ENCODE measurements at places on chromosomes 1 and 21.
A peak's percentile ranks its signal among the peaks of the same experiment; 100 is the strongest.

GRCh38 chr1:109309347-109309746 lies 2.5 kb upstream of the MYBPHL start:
- DNase-seq = no peak

DNA sequence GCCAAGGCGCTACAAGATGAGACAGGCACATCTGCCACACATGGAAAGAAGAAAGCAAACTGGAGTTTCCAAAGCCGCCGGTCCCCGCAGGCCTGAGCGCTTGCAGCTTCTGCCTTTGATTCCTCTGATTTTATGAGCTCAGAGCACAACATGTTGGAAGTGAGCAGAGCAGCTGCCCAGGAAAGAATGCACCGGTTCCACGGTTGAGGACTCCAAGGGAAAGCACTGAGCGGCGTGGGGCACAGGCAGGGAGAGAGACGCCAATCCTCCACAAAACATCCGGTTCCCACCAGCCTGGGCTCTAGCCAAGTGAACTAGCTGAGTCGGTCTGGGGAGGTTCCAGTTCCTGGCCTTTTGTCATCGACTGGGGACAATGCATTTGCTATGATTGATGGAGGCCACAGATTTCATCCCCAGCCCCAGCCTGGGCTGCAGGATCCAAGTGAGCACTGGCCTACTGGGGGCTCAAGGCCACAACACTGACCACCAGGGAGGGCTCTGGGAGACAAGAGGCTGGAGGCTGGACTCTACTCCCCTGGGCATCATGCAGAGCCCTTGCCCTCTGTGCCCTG lies 253.1 kb upstream of the IRF2BP2 start:
- DNase-seq = peak; percentile 87

- peak; percentile 28 for DNase-seq
Measured at GRCh38 chr1:228140724-228141225, 696 bp downstream of the GUK1 start.

GRCh38 chr21:22096314-22096713 lies 1098.1 kb downstream of the NCAM2 start:
- no peak for DNase-seq

- no peak for DNase-seq
Measured at GRCh38 chr1:1764876-1765470, 13.3 kb downstream of the NADK start.

DNA sequence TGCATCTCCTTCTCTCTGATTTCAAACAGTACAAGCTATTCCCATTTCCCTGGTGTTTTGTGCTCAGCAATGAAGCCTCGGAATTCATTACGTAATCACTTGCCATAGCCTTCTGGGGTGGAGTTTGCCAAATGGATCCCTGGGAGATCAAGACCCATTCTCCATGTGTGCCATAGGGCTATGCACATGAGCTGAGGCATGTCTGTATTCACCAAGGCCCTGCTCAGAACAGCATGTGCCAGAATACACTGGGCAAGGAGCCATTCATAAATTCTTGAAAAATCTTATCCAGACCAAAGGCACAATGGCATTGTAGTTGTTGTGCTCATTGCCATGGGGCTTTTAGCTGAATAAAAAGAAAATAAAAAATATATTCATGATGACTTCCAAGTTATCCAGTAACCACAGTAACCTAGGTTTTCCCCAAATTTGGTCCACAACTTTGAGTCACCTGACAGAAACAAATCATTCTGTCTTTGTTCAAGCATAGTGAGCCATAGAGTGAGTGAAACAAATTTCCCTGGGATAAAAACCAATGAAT lies 53.0 kb downstream of the CRB1 start:
- DNase-seq = no peak

DNA sequence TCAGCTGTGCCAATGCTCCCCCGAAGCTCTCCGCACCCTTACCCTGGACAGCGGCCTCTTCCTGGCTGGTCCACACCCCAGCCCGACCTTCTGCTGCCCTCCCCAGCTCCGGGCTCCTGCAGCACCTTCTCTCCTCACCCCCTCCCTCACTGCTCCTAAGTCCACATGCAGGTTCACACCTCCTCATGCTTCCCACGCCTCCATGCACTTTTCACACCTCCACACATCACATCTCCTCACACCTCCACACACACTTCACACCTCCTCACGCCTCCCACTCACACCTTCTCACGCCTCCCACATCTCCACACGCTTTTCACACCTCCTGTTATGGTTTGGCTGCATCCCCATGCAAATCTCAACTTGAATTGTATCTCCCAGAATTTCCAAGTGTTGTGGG lies 18.9 kb downstream of the GPR137B start:
- no peak for DNase-seq

DNA sequence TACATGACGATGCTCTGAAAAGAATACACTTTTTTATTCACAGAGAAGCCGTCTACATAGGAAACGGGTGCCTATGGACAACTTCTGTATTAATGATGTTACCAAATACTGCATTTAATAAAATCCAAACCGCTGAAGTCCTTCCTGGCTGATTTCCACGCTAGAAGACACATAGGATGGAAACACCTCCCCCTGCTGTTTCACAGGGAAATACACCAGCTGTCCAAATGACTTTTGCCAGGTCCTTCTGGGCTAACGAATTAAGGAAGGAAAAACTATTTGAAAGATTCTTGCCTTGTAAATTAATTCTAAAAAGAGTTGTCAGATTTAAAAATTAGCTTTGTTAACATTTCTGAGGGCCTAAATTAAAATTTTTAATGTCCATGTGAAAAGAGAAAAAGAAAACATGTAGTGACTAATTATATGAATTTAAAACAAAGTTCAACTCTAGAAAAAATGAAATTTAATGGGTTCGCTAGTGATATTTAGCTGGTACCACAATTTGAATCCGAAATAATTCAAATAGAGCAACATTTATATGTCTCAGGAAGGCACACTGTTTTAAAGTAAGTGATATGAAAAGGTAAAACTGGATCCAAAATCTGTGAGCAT lies 146.0 kb downstream of the RERE start:
- no peak for DNase-seq

- no peak for DNase-seq
Measured at GRCh38 chr1:46983166-46983829, 40.2 kb upstream of the CYP4X1 start.

GRCh38 chr1:52189898-52190480 lies 48.1 kb downstream of the ZFYVE9 start:
- DNase-seq = no peak

- no peak for DNase-seq
Measured at GRCh38 chr1:247841796-247842195, at the start of gene OR11L1. Gene OR11L1 (minus strand): TSS chr1:247841896. CDS start chr1:247841896, 0 bp downstream.

DNA sequence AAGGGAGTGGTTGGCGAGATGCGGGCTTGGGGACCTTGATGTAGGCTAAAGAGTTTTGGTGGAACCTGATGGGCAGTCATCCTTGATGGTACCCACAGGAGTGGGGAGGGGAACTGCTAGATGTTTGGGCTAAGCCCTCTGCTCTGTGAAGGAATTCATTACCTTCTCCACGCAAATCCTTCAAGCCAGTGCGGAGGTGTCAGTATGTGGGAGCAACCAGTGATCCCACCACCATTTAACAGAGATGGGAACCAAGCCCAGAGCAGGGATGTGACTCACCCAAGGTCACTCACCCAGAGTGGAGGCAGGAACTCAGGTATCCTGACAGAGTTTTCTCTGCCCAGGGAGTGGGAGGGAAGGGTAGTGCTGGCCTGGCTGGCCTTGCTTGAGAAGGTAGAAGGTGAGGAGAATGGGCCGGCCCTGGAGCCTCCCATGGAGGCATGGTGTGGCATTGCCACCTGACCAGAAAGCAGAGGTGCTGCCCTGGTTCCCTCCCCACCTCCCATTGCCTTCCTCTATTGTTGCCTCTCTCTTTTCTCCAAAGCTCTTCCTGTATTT lies 51.2 kb upstream of the STUM start:
- no peak for DNase-seq

- no peak for DNase-seq
Measured at GRCh38 chr1:225462429-225462713, 34.5 kb upstream of the LBR start.

DNA sequence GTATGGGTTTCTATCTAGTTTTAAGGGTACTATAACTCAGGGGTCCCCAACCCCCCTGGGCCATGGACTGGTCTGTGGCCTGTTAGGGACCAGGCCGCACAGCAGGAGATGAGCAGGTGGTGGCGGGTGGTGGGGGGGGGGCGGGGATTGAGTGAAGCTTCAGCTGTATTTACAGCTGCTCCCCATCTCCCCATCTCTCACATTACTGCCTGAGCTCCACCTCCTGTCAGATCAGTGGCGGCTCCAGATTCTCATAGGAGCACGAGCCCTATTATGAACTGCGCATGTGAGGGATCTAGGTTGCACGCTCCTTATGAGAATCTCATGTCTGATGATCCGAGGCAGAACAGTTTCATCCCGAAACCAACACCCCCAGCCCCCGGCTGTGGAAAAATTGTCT lies 95.1 kb upstream of the SLC45A1 start:
- no peak for DNase-seq

- no peak for DNase-seq
Measured at GRCh38 chr1:108644984-108645383, 15.9 kb downstream of the HENMT1 start.

- DNase-seq = peak; percentile 11
Measured at GRCh38 chr1:2107586-2108212, 57.5 kb downstream of the PRKCZ start.

- DNase-seq = no peak
Measured at GRCh38 chr1:171460018-171460620, 25.2 kb upstream of the PRRC2C start.

DNA sequence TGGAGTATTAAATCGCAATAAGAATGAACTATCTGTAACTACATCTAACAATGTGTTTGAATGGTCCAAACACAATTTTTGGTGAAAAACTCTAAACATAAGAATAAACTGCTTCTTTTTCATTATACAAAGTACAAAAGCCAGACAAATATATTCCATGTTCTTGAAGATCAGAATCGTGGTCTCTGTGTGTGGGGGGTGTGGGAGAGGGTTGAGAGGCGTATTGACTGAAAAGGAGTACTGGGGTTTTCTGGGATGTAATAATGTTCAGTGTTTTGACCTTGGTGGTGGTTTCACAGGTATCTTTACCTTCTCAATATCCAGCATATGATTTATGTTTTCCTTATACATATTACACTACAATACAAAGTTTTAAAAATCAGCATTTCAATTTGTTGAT lies 764 bp upstream of the CFH start:
- no peak for DNase-seq

DNA sequence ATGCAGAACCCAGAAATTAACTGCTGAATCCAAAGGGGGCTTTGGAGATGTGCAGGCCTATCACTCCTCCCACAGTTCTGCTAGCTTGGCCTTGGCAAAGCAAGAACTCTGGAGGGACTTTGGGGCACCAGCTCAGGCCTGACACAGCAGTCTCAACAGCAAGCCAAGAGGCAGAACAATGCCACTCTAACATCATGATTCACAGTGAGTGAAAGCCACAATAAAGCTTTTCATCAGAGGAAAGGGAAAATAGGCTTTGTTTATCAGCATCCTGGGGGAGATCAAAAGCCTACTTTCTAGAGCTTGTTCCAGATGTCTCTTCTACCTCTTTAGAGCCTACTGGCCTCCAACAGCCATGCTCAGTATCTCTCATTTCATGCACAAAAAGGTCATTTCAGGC lies 283.4 kb downstream of the KCNH1 start:
- no peak for DNase-seq

- no peak for DNase-seq
Measured at GRCh38 chr1:20739225-20739624, 6.7 kb upstream of the SH2D5 start.

GRCh38 chr1:23692308-23692871 lies 784 bp downstream of the RPL11 start:
- no peak for DNase-seq

DNA sequence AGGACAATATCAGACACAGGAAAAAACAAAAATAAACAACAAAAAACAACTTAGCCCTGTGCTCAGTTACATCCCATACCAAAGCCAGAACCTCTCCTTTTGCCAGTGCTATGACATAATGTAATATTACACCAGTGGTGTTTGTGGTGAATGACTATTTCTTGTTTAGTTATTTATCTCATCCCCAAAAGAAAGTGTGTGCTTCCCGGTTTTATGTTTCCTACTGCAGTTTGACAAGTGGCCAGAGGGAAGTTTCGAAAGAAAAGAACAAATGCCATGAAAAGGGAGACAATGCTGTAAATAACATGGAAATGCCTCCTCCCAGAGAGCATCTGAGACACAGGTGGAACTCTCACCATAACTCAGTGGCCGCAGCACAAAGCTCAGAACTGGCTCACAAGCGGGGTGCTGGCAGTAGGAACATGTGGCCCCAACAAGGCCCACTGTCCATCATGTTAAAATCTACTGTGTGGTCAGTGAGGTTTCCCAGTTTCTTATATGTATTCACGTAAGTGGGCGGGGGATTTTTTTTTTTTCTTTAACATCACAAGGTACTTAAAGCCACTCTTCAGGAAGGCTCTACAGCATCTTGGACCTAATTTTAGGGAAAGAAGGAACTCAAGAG lies 158.2 kb downstream of the BARHL2 start:
- DNase-seq = no peak

GRCh38 chr1:10187026-10187334 lies 23.4 kb upstream of the KIF1B start:
- no peak for DNase-seq

DNA sequence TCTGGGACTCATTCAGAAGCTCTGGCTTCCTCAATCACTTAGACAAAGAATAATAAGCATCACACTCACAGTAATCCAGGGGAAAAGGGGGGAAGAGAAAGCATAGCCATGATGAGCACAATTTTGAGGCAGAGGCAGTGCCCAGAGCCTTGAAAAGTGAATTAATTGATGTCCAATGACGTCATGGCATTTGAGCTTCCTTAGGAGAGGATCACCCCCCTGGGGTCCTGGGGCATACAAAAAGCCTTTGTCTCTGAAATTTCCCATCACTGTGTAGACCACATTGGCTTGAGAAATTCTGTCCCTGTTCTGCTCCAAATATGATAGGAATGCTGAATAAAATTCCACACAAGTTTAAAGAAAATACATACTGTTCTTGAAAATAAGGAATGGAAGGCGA lies 84.3 kb upstream of the COA6 start:
- no peak for DNase-seq

GRCh38 chr1:241637604-241638003 lies 2.6 kb downstream of the CHML start:
- DNase-seq = no peak

- DNase-seq = no peak
Measured at GRCh38 chr1:236689713-236690569, 3.6 kb downstream of the ACTN2 start.

DNA sequence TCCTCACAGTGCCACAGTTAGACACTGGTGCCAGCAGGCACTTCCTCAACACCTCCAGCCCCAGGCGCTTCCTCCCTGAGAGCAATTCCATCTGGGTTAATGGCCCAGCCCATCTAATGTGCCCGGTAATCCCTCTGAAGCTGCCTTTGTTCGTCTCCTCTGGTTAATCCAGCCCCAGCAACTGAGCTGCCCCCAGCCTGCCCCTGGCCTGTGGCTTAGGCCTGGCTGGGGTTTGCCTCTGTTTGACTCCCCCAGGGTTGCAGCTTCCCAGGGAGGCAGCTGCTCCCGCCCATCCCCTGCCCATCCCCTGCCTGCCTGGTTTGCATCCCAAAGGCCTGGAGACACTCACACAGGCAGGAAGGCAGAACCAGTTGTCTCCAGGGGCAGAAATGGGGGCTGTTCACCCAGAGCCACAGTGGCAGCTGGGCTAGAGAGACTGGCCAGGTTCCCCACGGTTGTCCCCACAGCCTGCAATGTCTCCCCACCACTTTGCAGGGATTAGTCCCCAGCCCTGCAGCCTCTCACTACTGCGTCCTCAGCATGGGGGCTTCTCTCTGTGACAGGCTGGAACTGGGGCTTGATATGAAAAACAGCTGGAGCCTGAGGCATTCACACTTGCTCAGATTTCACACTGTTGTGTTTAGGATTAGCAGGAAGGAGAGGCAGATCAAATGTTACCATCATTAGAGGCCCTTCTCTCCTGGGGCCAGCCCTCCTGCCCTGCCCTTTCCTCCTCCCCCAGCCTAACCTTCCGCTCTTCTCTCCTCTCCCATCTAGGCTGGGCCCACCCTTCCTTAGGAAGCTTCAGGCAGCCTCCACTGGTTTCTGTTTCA lies 120.2 kb downstream of the TLR5 start:
- DNase-seq = no peak

All from left cardiac atrium (tissue), 4 donors.